Adipose tissue (tissue), 3 donors: ENCODE measurements at places on chromosomes 13 and 19. TPM values are rescaled to one million over a fixed set of nuclear protein-coding genes. Genes with fewer than 3 reads are reported as not detected.

EDNRB gene
- 9.1 TPM for polyA plus RNA-seq

RUBCNL gene
- 0.35 TPM for polyA plus RNA-seq

ZNF382 gene
- polyA plus RNA-seq, result 1.6 TPM

EXOSC5 gene
- polyA plus RNA-seq, result 18.4 TPM

SIGLEC10 gene
- 2.1 TPM for polyA plus RNA-seq
